ENCODE measurements at places on chromosomes 1 and 21.

- no peak for DNase-seq
Measured at GRCh38 chr1:242886137-242886536, 361.6 kb upstream of the PLD5 start.

DNA sequence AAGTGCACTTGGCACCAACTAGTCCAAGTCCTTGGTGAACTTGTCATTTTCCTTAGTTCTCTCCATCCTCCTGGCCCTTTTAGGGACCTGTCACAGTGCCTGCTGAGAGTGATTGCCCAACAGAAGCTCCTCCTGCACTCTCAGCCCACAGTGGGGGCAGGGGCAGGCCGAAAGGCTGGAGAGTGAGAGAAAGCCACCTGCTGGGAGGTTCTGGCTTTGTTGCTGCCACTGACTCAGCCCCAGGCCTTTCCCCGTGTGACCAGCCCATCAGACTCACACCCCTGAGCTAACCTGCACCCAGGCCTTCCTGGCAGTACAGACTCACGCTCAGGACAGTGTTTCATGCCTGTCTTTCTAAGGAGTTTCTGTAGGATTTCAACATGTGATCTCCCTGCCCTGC, 17.1 kb upstream of the PROK1 start:
- DNase-seq, result no peak

GRCh38 chr1:111140680-111140967, 601 bp downstream of the CEPT1 start:
- no peak for DNase-seq

- DNase-seq, result no peak
Measured at GRCh38 chr1:36321119-36321951, 2.1 kb downstream of the EVA1B start.

Measured in stimulated activated CD8-positive, alpha-beta memory T cell treated with anti-CD3 and anti-CD28 coated beads, Interleukin-12 subunit alpha, Interleukin-12 subunit beta, amount 100 ng/mL, for 1 hour (primary cell).